ENCODE measurements at places on chromosomes 12 and 14.

DNA sequence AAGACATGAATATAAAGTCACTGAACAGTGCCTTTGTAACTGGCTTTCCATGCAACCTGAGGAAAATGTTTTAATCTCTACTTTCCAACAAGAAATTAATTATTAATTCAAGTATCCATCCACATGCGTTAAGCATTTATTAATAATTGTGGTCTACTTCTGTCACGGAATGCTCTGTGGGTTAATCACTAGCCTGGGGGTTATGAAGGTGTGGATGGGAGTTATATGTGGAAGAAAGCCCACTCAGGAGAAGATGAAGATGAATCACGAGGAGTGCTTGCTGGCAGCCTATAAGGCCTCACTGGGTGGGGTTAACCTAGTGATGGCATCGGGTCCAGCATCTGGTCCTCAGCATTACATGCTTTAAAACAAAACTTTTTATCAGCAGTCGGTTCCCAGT lies 99.5 kb upstream of the AVPR1A start:
- H3K27ac ChIP-seq: no peak overlapping the region
- no peak overlapping the region for H3K4me3 ChIP-seq
- no peaks in the 10 kb centered on the region for H3K36me3 ChIP-seq
- H3K4me1 ChIP-seq: no peaks in the 10 kb centered on the region

- H3K36me3 ChIP-seq: no peaks in the 10 kb centered on the region
- DNase-seq: no peak
- peaks cover 5% of the 10 kb centered on the region for H3K4me1 ChIP-seq
- no peaks in the 10 kb centered on the region for H3K27me3 ChIP-seq
- H3K27ac ChIP-seq: no peak overlapping the region
- H3K4me3 ChIP-seq: no peak overlapping the region
These were observed 149.5 kb upstream of the MYL2 start for GRCh38 chr12:111069886-111070285.

GRCh38 chr14:66039495-66039894 lies 446.7 kb upstream of the CCDC196 start:
- H3K4me3 ChIP-seq: no peak overlapping the region
- no peaks in the 10 kb centered on the region for H3K27me3 ChIP-seq

DNA sequence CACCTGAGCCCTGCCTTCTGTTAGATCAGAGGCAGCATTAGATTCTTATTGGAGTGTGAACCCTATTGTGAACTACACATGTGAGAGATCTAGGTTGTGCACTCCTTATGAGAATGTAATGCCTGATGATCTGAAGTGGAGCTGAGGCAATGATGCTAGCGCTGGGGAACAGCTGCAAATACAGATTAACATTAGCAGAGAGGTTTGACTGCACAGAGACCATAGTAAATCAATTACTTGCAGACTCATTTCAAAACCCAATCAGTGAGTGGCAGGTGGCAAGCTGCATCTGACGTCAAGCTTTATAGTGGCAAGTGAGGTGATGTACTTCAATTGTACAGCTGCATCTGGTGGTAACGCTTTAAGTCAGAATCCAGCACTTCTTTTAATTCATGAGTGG lies 141.6 kb downstream of the GPHN start:
- no peak overlapping the region for H3K4me3 ChIP-seq
- H3K27ac ChIP-seq: no peak overlapping the region
- no peak for DNase-seq
- no peaks in the 10 kb centered on the region for H3K27me3 ChIP-seq
- no peaks in the 10 kb centered on the region for H3K36me3 ChIP-seq
- peaks cover 2% of the 10 kb centered on the region for H3K4me1 ChIP-seq

DNA sequence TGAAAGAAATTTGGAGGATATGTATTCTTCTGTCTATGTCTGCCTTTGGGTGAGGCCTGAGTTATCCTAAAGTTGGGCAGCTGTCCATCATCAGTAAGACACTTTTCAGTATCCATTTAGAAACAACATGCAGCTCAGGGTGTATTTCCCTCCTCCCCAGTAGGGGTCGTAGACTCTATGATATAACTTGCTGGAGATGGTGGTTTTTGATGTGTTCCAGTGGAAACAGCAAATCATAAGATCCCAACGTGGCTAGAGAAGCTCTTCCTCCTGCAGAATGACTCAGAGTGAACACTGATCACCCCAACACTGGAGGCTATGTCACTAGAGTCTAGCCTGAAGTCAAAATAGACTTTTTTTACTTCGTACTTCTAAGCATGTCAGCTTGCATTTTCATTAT lies 331.6 kb upstream of the STXBP6 start:
- H3K27ac ChIP-seq: no peak overlapping the region
- no peak for DNase-seq
- H3K27me3 ChIP-seq: no peaks in the 10 kb centered on the region
- no peaks in the 10 kb centered on the region for H3K4me1 ChIP-seq
- H3K36me3 ChIP-seq: no peaks in the 10 kb centered on the region
- H3K4me3 ChIP-seq: no peak overlapping the region

- H3K27ac ChIP-seq: no peak overlapping the region
- no peak for DNase-seq
- H3K27me3 ChIP-seq: no peaks in the 10 kb centered on the region
- no peak overlapping the region for H3K4me3 ChIP-seq
These were observed 3.6 kb downstream of the DDX51 start for GRCh38 chr12:132140501-132140900.

GRCh38 chr14:69710378-69710777 lies 56.6 kb upstream of the SRSF5 start:
- H3K27ac ChIP-seq: no peak overlapping the region
- no peak overlapping the region for H3K4me3 ChIP-seq
- no peak for DNase-seq

GRCh38 chr14:34369648-34370030 lies 92.4 kb downstream of the SPTSSA start:
- DNase-seq: no peak
- H3K36me3 ChIP-seq: no peaks in the 10 kb centered on the region
- H3K27me3 ChIP-seq: no peaks in the 10 kb centered on the region
- H3K4me3 ChIP-seq: no peak overlapping the region

DNA sequence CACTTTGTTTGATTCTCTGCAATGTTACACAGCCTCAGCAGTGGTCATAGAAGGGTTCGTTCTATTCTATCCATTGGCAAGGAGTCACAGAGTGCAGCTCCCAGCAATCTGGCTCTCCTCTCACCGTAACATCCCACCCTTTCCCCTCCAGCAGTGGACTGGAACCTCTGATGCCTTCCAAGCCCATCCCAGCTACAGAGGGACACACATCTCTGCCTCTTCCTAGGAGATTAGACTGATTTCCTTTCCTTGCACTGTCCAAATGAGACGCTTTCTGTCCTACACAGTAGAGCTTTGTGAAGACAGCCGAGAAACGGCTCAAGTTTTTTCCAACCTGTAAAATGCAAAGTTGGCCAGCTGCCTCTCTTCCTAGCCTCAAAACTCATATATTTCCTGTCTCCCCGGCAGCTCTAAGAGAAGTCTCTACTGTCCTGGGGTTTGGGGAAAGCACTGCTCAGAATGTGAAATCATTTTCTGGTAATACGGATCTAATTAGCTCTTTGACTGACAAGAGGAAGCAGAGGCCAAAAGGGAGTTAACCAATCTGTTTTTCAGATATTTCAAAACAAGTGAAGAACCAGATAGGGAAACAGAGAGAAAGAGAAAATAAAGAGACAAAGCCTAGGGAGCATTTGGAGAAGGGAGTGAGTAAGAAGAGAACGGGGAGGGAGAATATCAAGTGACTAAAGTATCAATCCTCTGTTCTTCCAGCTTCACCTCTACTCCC lies 516 bp downstream of the NINJ2 start:
- H3K4me1 ChIP-seq: peaks cover 9% of the 10 kb centered on the region
- no peaks in the 10 kb centered on the region for H3K36me3 ChIP-seq
- H3K4me3 ChIP-seq: peak overlapping the region; percentile 28
- DNase-seq: no peak
- no peaks in the 10 kb centered on the region for H3K27me3 ChIP-seq
- H3K27ac ChIP-seq: peak overlapping the region; percentile 30

- H3K27ac ChIP-seq: no peak overlapping the region
- no peak for DNase-seq
- H3K4me1 ChIP-seq: no peaks in the 10 kb centered on the region
- no peak overlapping the region for H3K4me3 ChIP-seq
- no peaks in the 10 kb centered on the region for H3K36me3 ChIP-seq
- no peaks in the 10 kb centered on the region for H3K27me3 ChIP-seq
These were observed 6.5 kb upstream of the TMEM119 start for GRCh38 chr12:108604208-108604941.

DNA sequence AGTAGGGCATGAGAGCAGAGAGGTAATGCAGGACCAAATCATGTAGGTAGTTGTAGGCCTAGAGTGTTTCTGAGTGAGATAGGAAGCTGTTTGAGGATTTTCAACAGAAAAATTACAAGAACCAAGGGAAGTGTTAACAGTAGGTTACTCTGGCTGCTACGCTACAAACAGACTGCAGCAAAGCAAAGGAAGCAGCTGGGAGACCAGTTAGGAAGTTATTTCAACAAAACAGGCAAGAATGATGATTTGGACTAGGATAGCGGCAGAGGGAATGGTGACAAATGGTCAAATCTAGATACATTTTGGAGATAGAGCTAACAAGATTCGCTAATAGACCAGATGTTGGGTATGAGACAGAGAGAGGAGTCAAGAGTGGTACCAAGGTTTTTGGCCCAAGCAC lies 26.8 kb downstream of the MRPL42 start:
- no peaks in the 10 kb centered on the region for H3K27me3 ChIP-seq
- H3K27ac ChIP-seq: no peak overlapping the region
- no peaks in the 10 kb centered on the region for H3K4me1 ChIP-seq
- no peak for DNase-seq

DNA sequence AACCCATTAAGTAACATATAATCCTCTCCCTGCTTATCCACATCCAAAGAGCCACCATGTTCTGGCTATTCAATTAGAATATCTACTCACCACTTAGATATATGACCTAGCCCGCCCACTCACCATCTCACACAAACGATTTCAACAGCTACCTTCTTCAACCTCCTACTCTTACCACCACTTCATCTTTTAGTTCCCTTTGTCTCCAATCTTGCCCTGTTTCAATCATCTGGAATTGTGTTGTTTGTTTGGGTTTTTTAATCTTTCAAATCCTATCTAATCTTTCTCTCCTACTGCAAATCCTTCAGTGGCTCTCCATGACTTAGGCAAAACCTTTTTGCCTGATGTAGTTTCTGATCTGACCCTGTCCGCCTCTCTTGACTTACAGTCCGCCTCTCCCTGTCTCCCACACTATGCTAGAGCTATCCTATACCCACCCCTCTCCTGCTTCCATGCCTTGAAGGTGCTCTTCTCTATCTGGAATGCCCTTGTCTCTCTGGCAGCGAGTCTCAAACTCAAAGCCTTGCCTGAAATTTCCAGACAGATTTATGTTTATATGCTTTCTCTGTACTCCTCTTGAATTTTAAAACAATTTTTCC lies 161.0 kb upstream of the CRY1 start:
- H3K4me1 ChIP-seq: no peaks in the 10 kb centered on the region
- H3K36me3 ChIP-seq: no peaks in the 10 kb centered on the region
- DNase-seq: no peak
- no peaks in the 10 kb centered on the region for H3K27me3 ChIP-seq

GRCh38 chr14:77474479-77475177 lies 16.7 kb downstream of the AHSA1 start:
- no peaks in the 10 kb centered on the region for H3K4me1 ChIP-seq
- H3K27ac ChIP-seq: no peak overlapping the region
- peaks cover under 1% of the 10 kb centered on the region for H3K36me3 ChIP-seq
- no peak overlapping the region for H3K4me3 ChIP-seq

GRCh38 chr12:29241821-29242591 lies 92.9 kb downstream of the FAR2 start:
- no peaks in the 10 kb centered on the region for H3K36me3 ChIP-seq
- no peak for DNase-seq
- H3K27me3 ChIP-seq: no peaks in the 10 kb centered on the region
- H3K27ac ChIP-seq: no peak overlapping the region
- H3K4me3 ChIP-seq: no peak overlapping the region

DNA sequence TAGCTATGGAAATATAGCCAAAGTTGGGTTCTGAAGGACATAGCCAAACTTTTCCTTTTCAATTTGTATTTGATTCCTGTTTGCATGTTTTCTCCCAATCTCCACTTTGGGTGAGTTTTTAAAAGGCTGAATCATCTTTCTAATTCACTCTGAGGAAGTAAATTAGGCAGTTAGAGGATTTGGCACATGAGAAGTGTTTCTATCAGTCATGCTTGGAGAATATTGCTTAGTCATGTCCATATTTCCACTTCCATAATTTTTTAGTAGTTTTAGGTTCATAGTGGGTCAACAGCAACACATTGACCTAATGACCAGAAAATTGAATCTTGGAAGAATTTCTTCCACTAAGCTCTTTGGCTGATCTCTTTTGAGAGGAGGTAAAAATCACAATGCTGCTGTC lies 21.8 kb downstream of the IRAK3 start:
- H3K4me3 ChIP-seq: no peak overlapping the region
- no peaks in the 10 kb centered on the region for H3K36me3 ChIP-seq
- no peaks in the 10 kb centered on the region for H3K27me3 ChIP-seq
- no peak for DNase-seq
- no peak overlapping the region for H3K27ac ChIP-seq
- H3K4me1 ChIP-seq: no peaks in the 10 kb centered on the region

DNA sequence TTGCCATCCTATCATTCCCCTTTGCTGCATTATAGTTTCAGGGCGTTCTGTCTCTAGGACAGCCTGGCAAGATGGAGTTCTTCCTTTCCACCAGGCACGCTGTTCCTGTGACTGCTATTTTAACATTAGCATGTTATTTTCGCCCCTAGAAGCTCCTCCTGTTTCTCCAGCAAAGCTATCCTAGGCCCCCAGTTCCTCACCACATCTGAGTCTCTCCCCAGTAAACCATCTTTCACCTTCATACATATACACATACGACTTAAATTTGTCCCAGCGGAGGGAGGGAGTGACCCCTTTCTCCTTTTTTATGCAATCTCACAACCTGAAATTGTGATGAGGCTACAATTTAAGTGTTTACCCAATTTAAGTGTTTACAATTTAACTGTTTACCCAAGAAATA lies 66.7 kb upstream of the FRMD6 start:
- no peaks in the 10 kb centered on the region for H3K27me3 ChIP-seq
- H3K4me3 ChIP-seq: no peak overlapping the region
- no peak overlapping the region for H3K27ac ChIP-seq
- no peak for DNase-seq

- no peaks in the 10 kb centered on the region for H3K36me3 ChIP-seq
- peaks cover 11% of the 10 kb centered on the region for H3K4me1 ChIP-seq
- peaks cover 82% of the 10 kb centered on the region for H3K27me3 ChIP-seq
- no peak for DNase-seq
These were observed at the start of gene HOXC6 for GRCh38 chr12:54028314-54029201. TSS of gene HOXC6 (plus strand) at chr12:54028440. CDS start at chr12:54028522, 82 bp downstream.

DNA sequence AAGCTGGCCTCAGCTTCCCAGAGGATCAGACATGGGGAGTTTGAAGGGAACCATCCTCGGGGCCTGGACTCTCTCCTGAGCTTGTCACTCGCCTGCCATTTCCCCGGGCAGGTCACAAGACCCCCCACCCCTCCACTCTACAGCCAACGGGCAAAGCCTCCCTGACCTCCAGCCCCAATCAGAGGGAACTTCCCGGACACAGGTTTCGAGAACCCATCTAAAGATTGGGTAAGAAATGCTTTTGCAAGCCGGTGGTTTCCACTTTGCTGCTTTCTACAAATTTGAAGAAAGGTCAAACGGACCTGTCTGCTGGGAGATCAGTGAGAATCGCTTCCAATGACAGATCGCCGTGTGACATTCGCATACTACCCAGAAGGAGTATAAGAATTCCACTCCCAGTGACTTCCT lies 89.6 kb downstream of the SCARB1 start:
- peaks cover 3% of the 10 kb centered on the region for H3K4me1 ChIP-seq
- peak overlapping the region; percentile 43 for H3K4me3 ChIP-seq
- H3K27me3 ChIP-seq: no peaks in the 10 kb centered on the region
- H3K36me3 ChIP-seq: no peaks in the 10 kb centered on the region
